ENCODE measurements at places on chromosomes 12 and 14.

DNA sequence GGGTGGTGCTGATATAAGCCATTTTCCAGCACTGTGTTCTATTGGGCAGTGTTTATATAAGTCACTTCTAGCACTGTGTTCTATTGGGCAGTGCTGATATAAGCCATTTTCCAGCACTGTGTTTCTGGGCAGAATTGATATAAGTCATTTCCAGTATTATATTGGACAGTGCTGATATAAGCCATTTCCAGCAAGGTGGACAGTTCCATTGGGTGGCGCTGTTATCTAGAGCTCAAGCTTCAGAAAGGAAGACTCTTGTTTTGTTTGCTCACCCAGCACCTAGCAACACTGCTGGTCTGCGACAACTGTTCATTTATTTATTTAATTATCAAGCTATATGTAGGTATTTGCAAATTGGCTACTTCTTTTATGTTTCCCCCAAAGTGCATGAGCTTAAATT is 690.3 kb downstream of the AACS start:
- H3K27me3 ChIP-seq: no peaks in the 10 kb centered on the region
- H3K4me3 ChIP-seq: no peak overlapping the region
- peaks cover 3% of the 10 kb centered on the region for H3K36me3 ChIP-seq
- no peak overlapping the region for H3K27ac ChIP-seq

GRCh38 chr14:75247286-75247922 is 31.2 kb upstream of the FOS start:
- peak overlapping the region; percentile 64 for H3K4me3 ChIP-seq
- peak overlapping the region; percentile 96 for H3K27ac ChIP-seq
- DNase-seq: peak; percentile 73
- H3K4me1 ChIP-seq: peaks cover 39% of the 10 kb centered on the region
- H3K36me3 ChIP-seq: peaks cover 27% of the 10 kb centered on the region
- H3K27me3 ChIP-seq: no peaks in the 10 kb centered on the region

DNA sequence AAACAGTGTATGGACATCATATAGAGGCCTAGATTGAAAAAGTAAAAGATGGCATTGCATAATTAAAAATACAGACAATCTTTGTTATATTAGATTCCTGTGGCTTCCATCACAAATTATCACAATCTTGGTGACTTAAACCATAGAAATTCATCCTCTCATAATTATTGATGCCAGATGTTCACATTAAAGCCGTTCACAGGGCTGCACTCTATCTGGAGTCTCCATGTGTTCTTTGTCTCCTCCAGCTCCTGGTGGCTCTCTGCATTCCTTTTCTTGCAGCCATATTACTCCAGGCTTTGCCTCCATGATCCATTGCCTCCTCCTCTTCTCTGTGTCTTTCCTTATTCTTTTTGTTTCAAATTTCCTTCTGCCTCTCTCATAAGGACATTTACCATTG is 875.7 kb upstream of the USP15 start:
- no peaks in the 10 kb centered on the region for H3K4me1 ChIP-seq
- peaks cover 2% of the 10 kb centered on the region for H3K36me3 ChIP-seq
- no peak overlapping the region for H3K4me3 ChIP-seq
- no peak overlapping the region for H3K27ac ChIP-seq

DNA sequence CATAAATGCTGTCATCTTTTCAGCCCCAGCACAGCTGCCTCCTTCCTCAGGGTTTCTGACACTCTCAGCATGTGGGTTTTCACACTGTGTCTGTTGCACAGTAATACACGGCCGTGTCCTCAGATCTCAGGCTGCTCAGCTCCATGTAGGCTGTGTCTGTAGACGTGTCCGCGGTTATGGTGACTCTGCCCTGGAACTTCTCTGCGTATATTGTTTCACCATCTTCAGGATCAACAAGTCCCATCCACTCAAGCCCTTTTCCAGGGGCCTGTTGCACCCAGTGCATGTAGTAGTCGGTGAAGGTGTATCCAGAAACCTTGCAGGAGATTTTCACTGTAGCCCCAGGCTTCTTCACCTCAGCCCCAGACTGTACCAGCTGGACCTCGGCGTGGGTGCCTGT is 1210.6 kb downstream of the TMEM121 start:
- H3K4me3 ChIP-seq: peak overlapping the region; percentile 71
- peak; percentile 49 for DNase-seq
- no peaks in the 10 kb centered on the region for H3K36me3 ChIP-seq
- no peaks in the 10 kb centered on the region for H3K27me3 ChIP-seq

DNA sequence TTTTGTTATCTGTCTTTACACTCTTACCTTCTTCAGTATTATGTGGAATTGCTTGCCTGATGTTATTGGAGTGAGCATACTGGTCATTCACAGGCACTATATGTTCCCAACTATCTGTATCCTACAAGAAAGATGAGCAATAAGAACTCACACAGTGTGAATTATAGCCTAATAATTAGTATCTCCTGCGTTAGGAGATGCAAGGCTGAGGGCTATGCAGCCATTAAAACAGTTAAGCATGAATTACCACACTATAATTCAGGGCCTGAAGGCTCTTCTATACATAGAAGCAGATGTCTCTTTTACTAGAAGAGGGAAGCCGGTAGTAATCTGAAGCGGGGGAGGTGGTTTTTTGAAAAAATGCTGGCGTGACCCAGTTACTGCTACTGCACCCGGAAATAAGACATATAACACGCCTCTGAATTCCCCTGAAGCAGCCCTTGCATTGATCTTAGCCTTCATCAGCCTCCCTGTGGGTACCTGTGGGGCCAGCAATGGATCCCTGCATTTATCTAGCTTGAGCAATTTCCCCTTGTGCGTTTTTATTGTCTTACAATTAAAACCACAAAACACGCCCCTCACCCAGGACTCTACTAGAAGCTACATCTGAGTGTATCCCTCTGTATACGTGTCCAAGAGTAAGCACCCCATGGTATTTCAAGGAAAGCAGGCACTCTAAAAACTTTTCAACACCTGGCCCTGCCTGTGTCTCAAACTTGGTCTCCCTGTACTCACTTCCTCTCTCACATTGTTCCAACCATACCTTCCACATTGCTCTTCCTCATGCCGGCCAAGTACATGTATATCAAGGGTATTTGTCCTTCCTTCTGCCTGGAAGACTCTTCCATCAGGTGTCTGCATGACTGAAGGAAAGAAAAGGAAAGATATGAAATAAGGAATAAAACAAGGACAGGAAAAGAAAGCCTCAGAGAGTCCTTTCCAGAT is 210.9 kb upstream of the ARID2 start:
- peaks cover 10% of the 10 kb centered on the region for H3K4me1 ChIP-seq
- peak; percentile 49 for DNase-seq
- H3K4me3 ChIP-seq: no peak overlapping the region
- H3K27ac ChIP-seq: peak overlapping the region; percentile 70
- H3K36me3 ChIP-seq: peaks cover 4% of the 10 kb centered on the region
- H3K27me3 ChIP-seq: no peaks in the 10 kb centered on the region

- DNase-seq: no peak
- no peak overlapping the region for H3K27ac ChIP-seq
- H3K4me1 ChIP-seq: peaks cover 7% of the 10 kb centered on the region
- peaks cover 5% of the 10 kb centered on the region for H3K36me3 ChIP-seq
- peaks cover 72% of the 10 kb centered on the region for H3K27me3 ChIP-seq
Observed at GRCh38 chr12:27970401-27971120, 2.0 kb downstream of the PTHLH start.

DNA sequence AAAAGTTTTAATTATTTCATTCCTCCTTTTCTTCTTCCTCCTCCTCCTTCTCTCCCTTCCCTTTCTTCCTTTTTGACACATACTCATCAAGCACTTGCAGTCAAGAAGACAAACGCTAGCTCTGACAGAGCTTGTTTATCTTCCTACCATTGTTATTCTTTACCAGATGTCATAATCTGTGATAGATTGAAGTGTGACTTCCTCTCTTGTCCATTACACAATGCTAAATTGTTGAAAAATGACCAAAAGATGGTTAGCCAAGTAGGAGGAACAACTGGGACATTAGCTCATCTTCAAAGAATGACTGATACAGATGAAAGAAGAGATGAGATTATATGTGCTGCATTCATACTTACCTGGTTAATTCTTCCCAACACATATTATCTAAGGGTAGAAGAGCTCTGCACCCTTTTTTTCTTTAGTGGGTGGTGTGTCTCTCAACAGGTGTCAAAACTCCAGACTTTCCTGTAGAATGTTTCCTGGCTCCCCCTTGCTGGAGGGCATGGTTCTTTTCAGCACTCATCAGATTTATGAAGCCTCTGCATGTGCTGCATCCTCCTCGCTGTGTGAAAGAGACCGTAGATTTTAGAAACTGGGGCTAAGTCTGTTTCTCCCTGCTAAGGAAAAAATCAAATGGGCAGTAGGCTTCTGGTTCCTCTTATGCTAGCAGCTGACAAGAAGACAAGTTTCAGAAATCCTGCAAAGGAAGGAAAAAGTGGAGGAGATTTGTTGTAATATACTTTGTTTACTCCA is 147.1 kb downstream of the TMX1 start:
- no peak overlapping the region for H3K4me3 ChIP-seq
- H3K36me3 ChIP-seq: no peaks in the 10 kb centered on the region
- no peak for DNase-seq
- no peak overlapping the region for H3K27ac ChIP-seq
- H3K27me3 ChIP-seq: peaks cover 33% of the 10 kb centered on the region

- no peak overlapping the region for H3K4me3 ChIP-seq
- H3K4me1 ChIP-seq: no peaks in the 10 kb centered on the region
- no peak for DNase-seq
- H3K27me3 ChIP-seq: peaks cover 31% of the 10 kb centered on the region
- H3K36me3 ChIP-seq: no peaks in the 10 kb centered on the region
Observed at GRCh38 chr14:95227279-95227860, 70.0 kb upstream of the DICER1 start.

DNA sequence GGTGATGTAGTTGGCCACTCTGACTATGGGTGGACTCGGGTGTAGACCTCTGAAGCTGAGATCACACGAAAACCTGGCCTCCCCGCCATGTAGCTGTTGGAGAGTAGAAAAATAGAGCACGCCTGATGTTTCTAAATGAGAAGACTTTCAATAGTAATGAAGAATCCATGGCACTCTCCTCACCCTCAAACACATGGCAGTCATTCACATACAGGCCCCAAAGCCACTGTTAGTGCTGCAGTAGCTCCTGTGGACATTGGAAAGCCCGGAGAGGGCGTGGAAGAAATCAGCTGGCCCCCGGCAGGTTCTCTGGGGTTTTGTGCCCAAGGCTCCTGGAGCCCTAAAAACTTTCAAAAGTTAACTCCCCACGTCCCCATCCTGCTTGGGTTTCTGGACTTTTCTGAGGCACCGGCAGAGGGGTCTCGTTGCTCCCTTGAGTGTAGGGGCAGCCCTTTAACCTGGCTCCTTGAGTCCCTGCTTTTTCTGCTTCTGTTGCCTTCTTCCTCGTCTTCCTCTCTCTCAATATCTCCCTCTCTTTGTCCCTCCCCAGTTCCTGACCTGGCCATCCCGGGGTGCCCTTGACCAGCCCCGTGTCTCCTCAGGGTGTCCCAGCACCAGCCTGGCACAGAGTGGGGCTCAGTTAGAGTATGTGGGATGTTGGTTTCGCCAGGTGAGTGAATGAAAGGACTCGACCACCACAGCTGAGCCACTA is 8.3 kb downstream of the MEG3 start:
- H3K4me3 ChIP-seq: no peak overlapping the region
- H3K27me3 ChIP-seq: peaks cover 49% of the 10 kb centered on the region
- no peaks in the 10 kb centered on the region for H3K36me3 ChIP-seq
- no peaks in the 10 kb centered on the region for H3K4me1 ChIP-seq

- DNase-seq: no peak
- H3K4me3 ChIP-seq: no peak overlapping the region
- H3K4me1 ChIP-seq: peaks cover 6% of the 10 kb centered on the region
- H3K27ac ChIP-seq: peak overlapping the region; percentile 65
Observed at GRCh38 chr12:108816652-108817335, 40.6 kb downstream of the SSH1 start.

GRCh38 chr12:51028126-51028812 is 2.1 kb upstream of the SLC11A2 start:
- H3K4me3 ChIP-seq: peak overlapping the region; percentile 20
- H3K27ac ChIP-seq: no peak overlapping the region
- DNase-seq: no peak
- H3K27me3 ChIP-seq: peaks cover 6% of the 10 kb centered on the region
- peaks cover 26% of the 10 kb centered on the region for H3K4me1 ChIP-seq

All from effector memory CD8-positive, alpha-beta T cell (primary cell).